ENCODE measurements at places on chromosomes 2 and 18.

DNA sequence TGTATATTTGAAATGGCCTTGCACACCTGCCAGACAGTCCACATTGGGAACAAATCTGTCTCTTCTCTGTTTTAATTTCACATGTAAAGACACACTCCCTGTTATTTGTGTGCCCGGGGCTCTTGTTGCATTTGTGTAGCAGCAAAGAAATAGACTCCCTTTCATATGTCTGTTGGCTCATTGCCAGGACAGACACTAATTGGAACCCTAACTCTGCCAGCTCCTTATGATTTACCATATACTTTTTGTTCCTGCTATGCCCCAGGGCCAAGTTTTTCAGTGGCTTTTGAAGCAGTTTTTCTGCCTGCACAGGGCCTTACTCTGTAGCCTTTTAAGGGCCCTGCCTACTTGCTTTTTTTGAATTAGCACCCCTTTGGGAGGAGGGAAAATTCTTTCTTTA is 396.9 kb downstream of the DLGAP1 start:
- no peak for DNase-seq

- DNase-seq: no peak
Observed at GRCh38 chr2:231664727-231665126, 43.6 kb upstream of the PTMA start.

DNA sequence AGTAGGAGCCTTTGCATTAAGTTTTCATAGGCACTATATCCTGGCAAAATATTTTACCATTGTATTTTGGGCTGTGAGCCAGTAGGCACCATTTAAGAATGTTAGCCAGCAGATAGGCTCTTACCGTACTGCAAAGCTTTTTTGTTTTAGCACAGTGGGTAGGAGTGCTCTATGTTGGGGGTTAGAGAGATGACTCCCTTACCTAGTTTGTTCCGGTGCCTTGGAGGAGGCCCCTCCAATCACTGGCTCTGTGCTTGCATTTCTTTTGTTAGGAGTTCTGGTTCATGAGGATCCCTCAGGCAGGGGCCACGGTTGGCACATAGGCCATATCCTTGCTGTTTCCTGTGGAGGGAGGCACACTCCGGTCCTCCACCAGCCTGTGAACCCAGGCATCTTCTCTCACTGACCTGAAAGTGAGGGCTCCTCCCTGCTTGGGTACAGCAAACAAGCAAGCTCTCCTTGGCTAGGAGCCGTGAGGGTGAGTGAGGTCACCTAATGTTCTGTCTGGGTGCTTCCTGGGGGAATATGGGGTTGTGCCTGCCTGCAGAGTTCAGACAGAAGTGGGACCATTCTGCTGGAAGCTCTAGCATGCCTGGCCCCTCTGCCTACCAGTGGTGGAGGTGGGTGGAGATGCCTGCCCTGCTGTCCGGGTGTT is 29.8 kb downstream of the LTBP1 start:
- no peak for DNase-seq

- DNase-seq: no peak
Observed at GRCh38 chr18:3793545-3793944, 343.6 kb downstream of the TGIF1 start.

DNA sequence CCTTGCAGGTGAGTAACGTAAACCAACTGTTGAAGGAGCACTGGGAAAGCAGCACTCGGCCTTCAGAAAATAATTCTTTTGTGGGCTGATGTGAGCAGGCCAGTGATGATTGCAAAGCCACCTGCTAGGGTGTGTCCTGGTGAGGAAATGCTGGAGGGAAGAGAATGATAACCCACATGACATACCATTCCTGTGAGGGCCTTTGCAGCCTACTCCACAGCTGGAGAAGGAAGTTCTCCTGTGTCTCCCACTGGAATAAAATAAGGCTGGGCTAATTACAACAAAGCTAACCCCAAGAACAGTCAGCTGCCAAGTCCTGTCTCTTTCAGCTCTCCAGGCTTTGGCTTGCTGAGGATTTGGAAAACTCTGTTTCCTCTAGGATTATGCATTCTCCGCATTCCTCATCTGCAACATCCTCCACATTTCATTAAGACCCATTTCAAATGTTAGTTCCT is 16.7 kb upstream of the DSG1 start:
- no peak for DNase-seq

- no peak for DNase-seq
Observed at GRCh38 chr2:172673056-172673683, 62.5 kb upstream of the RAPGEF4 start.

GRCh38 chr2:99784946-99785345 is 295.1 kb upstream of the REV1 start:
- no peak for DNase-seq

DNA sequence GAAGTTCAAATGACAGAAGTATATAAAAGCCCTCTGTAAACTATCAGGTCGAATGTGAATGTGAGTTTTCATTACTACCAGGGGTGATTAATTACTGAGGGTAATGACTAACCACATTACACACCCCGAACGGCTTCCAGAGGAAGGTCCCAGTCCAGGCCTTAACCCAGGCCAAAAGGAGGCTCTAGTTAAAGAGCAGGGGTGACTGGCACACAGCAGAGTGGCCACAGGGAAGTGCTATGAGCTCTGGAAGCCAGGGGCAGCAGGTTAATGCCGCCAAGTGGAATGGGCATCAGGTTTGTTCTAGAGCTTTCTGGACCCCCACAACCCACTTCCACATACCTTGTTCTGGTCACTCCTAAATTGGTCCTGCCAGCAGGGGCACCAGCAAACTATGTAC is 87.7 kb downstream of the BCL11A start:
- no peak for DNase-seq

- no peak for DNase-seq
Observed at GRCh38 chr2:10385501-10385900, 62.6 kb downstream of the ODC1 start.

DNA sequence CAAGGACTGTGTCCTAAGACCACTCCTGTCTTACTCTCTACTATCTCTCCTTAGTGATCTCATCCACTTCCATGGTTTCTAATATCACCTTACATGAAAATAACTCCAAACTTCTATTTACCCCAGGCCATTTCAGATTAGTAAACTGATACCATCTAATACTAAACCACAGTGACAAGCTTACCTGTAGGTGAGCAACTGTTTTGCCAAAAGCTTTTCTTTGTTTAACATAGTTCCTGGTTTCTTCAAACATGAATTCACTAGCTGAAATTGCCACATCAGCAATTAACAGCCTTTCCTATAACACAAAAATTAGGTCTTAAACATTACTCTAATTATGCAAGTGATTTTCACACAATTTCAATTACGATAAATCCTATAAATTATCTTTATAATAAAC is 22.1 kb downstream of the ACADL start:
- no peak for DNase-seq

- no peak for DNase-seq
Observed at GRCh38 chr2:208872591-208872990, 466.0 kb downstream of the PTH2R start.

GRCh38 chr2:201996006-201996405 is 37.6 kb upstream of the FZD7 start:
- no peak for DNase-seq

DNA sequence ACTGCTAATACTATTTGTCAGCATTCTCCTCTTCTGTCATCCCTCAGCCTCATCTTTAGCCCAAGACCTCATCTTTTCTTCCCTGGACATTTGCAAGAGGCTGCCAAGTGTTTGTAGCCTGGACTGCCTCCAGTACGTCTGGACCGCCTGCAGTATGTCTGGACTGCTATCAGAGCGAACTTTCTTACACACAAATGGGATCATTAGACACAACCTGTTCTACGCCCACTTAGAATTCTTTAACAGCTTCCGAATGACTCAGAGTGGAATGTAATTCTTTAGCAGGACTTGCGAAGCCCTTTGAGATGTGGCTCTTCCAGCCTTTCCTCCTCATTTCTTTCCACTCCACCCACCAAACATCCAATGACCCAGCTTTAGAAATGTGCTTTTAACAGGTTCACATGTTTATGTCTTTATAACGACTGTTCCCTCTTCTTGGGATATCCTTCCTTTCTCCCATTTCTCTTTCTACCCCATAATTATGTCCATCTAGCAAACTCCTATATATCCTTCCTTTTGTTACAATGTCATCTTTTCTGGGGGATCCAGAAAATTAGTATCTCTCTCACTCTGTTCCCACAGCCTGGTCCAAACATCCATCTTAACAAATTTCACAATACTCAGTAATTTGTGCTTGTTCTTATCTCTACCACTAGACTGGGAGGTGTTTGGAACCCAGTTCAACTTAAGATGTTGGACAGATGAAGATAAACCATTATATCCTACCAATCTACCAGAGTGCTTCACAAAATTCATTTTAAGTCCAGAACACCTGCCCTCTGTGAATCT is 171.3 kb upstream of the PGAP1 start:
- DNase-seq: peak; percentile 16

DNA sequence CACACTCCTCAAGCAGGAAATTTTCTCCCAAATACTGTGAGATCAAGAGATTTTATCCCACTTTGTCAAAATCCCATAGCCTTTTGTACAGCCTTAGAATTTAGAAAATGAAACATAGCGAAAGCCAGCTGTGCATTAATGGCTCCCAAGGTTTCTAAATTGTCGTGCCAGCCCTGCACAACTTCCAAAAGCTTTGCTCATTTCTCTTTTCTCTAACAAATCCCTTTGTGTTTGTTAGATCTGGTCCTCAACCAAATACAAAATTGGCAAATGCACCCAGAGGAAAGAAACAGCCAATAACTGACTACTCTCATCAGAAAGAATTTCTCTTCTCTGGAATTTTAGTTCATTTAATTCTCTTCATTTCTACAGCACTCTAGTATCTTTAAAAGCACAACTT is 361.1 kb downstream of the INSIG2 start:
- no peak for DNase-seq

DNA sequence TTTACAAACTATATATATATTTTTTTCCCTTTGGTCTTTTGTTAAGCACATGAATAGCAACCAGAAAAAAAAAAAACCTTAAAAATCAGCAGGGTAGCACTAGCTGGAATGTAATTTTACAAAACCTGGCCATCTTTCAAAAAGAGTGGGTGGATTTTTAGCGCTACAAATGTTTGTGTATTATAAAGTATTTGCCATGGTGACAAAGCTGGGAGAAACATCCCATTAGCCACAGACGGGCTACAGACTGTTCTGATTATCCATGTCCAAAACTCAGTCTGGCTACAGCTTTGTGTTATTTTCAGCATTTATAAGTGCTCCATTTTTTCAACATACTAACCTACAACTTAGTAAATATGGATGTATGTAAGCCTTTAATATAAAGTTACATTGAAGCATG is 249.5 kb upstream of the TANK start:
- peak; percentile 16 for DNase-seq

GRCh38 chr2:130759906-130760753 is 4.8 kb downstream of the AMER3 start:
- no peak for DNase-seq

All from hepatic stellate cell (primary cell).